ENCODE measurements at places on chromosomes 2 and 18.
A peak's percentile ranks its signal among the peaks of the same experiment; 100 is the strongest.

GRCh38 chr18:48761582-48761981 lies 189.2 kb downstream of the SMAD7 start:
- no peak for DNase-seq

DNA sequence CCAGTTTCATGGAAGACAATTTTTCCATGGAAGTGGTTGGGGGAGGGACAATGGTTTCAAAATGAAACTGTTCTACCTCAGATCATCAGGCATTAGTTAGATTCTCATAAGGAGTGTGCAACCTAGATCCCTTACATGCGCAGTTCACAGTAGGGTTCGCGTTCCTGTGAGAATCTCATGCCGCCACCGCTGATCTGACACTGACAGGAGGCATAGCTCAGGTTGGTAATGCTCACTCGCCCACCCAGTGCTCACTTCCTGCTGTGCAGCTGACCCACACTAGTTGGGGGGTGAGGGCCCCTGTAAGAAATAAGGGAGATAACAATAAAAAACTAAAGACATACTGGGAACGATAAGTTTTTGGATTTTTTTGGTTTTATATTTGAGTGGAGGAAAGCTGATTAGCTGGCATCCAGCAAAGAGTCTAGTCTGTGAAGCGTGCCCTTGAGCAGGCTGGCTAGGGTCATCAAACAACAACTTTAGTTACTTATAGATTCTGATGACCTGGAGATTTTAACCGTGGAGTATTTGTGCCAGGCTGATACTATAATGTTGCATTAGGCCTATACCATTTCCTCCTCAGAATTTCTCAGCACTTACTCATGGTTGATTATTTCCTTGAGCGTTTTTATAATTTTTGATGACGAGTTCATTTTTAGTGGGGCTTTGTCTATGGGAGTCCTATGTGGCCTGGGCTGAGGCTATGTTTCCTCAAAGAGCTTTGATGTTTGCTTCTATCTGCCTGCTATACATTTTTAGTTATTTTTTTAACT lies 6.3 kb upstream of the MCFD2 start:
- DNase-seq, result no peak

DNA sequence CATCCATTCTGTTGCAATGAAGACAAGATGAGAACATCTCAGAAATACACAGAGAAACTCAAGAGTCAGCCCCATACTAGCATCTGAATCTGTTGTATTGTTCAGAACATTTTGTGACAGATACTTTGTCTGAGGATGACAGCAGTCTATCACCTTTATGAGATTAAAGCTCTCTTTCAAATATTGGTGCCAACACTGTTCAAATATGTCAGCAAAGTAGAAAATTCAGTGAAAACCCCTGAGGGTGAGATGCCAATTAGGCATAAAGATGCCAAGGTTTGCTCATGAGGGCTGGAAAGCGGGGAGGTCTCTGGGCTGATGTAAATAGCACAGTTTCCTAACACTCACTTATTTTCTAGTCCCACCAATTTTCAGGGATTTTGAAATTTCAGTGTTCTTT lies 1054.2 kb upstream of the CRIM1 start:
- no peak for DNase-seq

DNA sequence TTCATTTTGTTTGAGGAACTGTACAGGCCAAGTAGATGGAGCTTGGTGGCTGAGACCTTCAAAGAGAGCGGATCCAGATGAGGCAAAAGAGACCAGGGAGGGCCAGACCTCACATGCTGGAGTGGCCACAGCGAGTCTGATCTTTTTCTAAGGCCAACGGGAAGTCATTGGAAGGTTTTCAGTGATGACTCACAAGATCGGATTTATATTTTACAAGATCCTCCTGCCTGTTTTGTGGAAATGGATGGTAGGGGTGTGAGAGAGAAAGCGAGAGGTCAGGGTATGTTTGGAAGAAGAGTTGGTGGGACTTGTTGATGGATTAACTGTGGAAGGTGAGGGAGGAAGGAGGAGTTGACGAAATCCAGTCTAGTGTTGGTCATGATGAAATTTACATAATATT lies 44.6 kb upstream of the TUBA3D start:
- DNase-seq, result no peak

DNA sequence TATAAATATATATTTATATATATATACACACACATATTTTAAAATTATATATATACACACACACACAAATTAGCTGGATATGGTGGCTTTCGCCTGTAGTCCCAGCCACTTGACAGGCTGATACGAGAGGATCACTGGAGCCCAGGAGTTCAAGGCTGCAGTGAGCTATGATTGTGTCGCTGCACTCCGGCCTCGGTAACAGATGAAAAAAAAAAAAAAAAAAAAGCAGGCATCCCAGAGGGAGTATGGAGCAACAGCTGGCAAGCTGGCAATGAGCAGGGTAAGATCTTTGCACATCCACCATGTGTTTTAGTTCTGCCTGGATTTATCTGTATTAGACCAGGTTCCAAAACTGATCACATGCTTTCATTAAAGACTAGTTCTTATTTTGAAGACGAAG lies 170.1 kb downstream of the MAP2 start:
- DNase-seq, result no peak

DNA sequence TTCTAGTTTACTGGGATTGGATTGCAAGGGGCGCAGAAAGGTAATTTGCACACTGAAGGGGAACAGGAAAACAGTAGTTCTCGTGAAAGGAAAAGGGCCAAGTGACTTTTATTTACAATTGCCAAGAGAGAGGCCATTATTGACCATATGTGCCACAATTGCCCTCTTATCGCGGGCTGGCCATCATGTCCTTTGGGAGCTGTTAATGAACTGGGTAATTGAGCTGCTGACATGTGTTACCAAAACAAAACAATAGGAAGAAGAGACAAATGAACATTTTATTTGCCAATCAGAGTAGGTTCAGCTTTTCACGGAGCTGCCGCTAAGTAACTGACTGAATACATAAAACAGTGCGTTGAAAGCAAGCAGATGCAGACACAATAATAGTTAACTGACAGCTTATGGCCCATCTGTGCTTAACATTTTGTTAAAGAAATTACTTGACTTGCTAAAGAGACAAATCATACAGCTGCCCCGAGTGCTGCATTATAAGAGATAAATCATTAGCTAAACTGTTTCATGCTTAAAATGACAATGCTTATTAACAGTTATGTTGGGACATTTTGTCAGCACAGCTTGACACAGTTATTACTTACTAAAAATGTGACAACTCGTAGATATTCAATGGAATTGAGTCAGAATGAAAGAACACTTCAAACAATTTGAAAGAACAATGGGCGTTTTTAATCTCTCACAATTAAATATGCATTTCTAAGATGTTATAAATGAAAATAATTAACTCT lies 57.5 kb downstream of the PAX3 start:
- DNase-seq, result no peak

- DNase-seq, result no peak
Observed at GRCh38 chr2:124063596-124063995, 38.5 kb downstream of the CNTNAP5 start.

GRCh38 chr2:47309952-47310800 lies 92.8 kb upstream of the MSH2 start:
- peak; percentile 88 for DNase-seq

GRCh38 chr2:205607146-205607545 lies 75.2 kb upstream of the NRP2 start:
- no peak for DNase-seq

- no peak for DNase-seq
Observed at GRCh38 chr2:140734992-140735391, 1395.8 kb downstream of the LRP1B start.

- no peak for DNase-seq
Observed at GRCh38 chr2:54528311-54528955, 72.3 kb downstream of the SPTBN1 start.

GRCh38 chr2:219182331-219183150 lies 4.5 kb downstream of the RETREG2 start:
- DNase-seq, result no peak

GRCh38 chr2:32482471-32482870 lies 125.6 kb downstream of the BIRC6 start:
- no peak for DNase-seq

GRCh38 chr2:149568138-149568537 lies 19.4 kb downstream of the MMADHC start:
- DNase-seq, result no peak
